ENCODE measurements at places on chromosomes 13 and 19. TPM values are rescaled to one million over a fixed set of nuclear protein-coding genes. Genes with fewer than 3 reads are reported as not detected.

Gene DACT3
- 1.7 TPM for total RNA-seq

Gene PGLYRP2
- not detected for total RNA-seq

Gene ZNF575
- total RNA-seq, result not detected

Gene IGFL1
- total RNA-seq, result not detected

Gene SLC1A6
- total RNA-seq, result not detected

Gene PLEKHF1
- 15.2 TPM for total RNA-seq

Measured in LHCN-M2 (cell line).